Amniotic stem cell (primary cell): ENCODE measurements at places on chromosomes 7 and 10.

- DNase-seq, result no peak
These were observed 8.5 kb downstream of the NT5C2 start for GRCh38 chr10:103184615-103185014.

DNA sequence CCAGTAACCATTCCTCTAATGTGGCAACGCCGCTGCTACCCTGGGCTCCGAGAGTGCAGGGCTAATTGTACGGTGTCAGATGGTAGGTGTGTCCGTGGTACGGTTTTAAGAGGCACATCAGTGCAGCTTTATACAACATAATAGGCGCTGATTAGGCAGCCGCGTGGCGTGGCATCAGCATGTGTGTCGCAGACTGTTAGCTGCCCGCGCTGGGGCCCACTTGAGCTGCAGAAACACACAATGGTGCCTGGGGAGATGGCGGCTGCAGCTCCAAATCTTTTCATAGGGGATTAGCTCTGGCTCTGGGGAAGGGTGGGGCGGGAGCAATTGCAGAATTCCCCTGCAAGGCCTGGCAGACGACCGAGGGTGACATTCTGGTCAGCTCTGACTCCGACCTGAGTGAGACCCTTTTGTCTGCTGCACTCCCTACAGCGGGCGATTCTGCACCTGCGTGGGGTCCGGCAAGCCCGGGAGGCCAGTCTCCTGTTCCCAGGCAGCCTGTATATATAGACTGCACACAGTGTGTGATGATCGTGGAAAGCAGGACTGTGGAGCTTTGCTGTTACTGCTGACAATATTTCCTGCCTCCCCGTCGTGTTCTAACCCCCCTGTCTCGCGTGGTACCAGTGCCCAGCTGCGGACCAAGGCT, 722.7 kb upstream of the CELF2 start:
- DNase-seq, result no peak

- no peak for DNase-seq
These were observed 1.3 kb downstream of the ANXA11 start for GRCh38 chr10:80203835-80204676.

DNA sequence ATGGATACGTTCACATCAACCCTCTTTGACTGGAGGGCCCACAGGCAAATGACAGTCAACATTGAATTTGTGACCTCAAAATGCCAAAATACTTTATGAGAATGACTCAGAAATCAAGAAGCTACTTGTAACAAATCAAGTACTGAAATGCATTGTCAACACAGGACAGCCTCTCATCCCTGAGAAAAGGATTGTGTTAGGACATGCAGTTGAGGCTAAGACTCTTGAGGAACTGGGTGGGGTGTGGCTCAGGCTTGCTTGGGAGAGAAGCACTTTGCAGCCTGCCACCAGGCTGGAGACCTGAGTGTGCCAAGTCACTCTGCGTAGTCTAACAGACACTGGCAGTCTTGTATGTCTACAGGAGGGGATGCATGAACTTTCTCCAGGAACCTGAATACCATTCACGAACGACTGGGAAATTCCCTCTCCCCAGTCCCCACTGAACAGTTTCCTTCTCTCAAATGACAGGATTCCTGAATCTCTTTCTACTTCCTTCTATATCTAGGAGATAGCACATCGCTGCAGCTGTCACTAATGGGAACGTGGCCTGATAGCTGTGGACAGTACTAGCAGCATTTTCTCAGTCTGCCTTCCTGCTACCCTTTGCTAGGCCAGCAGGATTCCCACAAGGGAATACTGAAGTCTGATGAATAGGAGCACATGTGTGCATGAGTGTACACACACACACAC, 3.3 kb upstream of the SMO start:
- DNase-seq, result no peak

DNA sequence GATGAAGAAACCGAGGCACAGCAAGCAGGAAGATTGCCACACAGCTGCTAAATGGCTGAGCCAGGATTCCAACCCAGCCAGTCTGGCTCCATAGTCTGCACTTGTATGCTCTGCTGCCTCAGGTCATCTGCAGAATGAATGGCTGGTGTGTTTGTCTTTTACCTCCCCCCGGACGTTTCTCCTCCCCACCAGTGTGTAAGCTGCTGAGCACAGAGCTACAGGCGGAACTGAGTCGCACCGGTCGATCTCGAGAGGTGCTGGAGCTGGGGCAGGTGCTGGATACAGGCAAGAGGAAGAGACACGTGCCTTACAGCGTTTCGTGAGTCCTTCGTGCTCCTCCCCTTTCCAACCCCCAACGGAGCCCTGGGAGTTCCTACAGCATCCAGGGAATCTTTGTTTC, 2.6 kb downstream of the CNPY4 start:
- no peak for DNase-seq

- no peak for DNase-seq
These were observed 77.3 kb downstream of the STK31 start for GRCh38 chr7:23787272-23787671.
